ENCODE measurements at places on chromosomes 2 and 18.

DNA sequence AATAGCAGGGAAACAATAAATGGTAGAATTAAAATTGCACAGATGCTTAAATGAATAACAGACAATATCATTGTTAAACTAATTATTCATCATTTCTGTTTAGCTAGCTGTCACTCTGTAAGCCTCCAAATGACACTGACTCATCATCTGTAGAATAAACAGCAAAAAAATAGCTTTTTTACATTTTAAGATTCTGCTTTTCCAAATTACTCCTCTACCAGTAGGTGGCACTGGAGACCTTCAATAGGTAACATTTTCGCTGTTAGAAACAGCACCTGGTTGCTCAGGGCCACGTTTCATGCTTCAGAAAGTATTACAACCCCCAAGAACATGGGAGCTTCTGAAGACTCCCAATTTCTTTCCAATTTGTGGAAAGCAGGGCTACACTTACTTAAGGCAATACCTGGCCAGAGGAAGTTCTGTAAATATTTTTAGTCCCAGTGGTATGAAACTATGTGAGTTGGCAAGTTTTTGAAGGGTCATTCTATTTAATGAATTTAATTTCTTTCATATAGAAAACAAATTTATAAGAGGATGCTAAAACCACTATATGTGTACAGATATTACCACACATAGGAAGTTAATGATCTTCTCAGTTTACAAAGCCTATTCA is 45.4 kb downstream of the TTN start:
- DNase-seq: no peak

GRCh38 chr18:53457068-53457467 is 767.4 kb downstream of the MBD2 start:
- DNase-seq: no peak

GRCh38 chr2:133317178-133317577 is 251.1 kb downstream of the NCKAP5 start:
- no peak for DNase-seq

DNA sequence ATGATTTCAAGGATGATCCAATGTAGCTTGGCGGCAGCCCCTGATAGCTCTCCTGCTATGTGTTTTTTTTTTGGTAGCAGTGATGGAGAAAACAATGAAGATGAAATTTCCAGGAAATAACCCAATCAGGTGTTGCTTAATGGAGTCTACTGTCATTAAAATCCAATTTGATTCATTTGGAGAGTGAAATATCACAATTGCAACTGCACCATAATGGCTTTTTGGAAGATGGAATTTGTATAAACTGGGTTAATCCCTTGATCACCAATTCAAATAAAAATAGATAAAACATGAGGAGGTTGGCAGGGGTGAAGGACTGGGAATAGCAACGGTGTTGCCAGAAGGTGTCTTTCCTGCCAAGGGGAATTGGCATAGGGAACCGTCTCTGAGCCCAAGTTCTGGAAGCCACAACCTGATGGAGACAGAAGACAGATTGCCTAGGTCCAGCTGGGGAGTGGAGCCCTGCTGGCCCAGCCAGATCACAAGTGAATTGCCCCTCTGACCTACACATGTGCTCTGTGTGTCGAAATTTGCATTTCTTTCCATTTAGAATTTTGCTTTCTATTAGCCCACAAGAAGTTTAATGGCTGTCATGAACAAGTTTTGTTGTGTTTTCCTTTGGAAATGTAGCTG is 170.3 kb upstream of the SPRED2 start:
- DNase-seq: no peak

DNA sequence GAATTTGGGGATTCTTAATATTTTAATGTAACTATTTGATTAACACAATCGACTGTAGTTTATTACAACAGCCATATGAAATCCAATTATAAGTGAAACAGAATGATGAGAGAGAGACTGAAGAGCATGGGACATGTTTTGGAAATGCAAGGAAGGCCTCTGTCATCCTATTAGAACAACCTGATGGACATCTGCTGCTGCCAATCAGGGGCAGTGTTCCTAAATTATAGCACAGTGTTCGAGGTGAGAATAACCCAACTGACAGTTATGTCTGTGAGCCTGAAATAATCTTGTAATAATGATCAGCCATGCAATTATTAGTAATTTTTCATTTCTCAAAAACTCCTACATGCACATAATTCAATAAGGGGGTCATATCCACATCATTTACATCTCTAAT is 73.6 kb downstream of the CCDC141 start:
- DNase-seq: no peak
